ENCODE measurements at places on chromosomes 4 and X.

- no peak for DNase-seq
These were observed 13.0 kb upstream of the ARX start for GRCh38 chrX:25028726-25029125.

GRCh38 chrX:119230850-119231249 lies 5.2 kb upstream of the PGRMC1 start:
- no peak for DNase-seq

- no peak for DNase-seq
These were observed 329.4 kb upstream of the AGA start for GRCh38 chr4:177771645-177772044.

DNA sequence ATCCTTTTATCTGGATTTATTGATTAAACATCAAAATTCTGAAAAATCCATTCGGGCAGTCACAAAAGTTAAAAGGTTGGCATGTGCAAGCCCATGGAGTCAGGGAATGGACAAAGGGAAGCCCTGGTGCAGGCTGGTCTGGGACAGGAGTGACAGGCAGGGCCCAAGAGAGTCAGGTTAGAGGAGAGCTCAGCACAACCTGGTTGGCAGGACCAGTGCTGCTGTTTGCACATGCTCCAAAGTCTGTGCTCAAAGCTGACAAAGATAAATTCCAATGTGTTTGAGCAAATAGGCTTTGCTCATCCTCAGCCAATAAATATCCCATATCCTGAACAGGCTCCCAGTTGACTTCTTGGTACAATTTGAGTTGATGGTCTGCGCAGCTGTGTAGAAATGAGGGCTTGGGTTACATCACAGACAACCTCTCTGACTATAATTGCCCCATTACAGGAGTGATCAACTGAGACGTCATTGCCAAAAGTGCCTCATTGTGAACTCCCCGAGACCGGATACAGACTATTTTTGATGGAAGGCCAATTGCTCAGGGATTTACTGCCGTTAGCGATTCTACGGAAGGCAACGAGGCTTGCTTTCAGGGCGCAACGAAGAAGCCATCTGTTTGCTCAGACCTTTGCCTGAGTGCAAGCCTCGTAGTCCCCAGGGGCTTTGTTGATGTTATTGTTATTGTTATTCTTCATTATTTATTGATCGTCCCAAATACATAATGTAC lies 1008.1 kb upstream of the TENM3 start:
- no peak for DNase-seq

- no peak for DNase-seq
These were observed 9.0 kb upstream of the TSPYL2 start for GRCh38 chrX:53073115-53073586.

GRCh38 chr4:76753814-76754213 lies 144.1 kb downstream of the SOWAHB start:
- DNase-seq = no peak

DNA sequence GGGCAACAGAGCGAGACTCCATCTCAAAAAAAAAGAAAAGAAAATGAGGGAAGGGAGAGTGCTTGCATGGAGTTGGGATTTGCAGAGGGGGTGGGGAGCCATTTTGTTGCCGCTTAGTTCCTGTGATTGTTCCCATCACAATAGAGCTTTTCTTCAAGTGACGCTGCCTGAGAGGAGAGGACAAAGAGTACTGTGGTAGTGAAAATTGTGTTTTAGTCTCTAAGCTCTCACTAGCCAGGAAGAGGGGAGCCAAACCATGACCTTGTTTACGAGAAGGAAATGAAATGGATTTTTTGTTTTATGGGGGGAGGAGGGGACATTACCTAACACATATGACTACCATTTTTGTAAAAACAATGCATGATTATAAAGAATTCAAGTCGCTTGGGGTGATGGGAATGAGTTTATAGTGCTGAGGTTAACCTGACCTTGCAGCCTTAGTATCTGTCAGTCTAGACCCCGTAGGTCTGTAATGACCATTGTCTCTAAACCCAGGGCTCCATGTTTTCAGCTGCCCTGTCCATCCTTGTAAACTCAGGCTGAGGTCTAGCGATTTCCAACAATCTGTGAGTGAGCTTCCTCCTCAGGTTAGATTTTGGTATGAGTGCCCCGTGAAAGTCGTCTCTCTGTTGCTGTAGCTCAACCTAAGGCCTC lies 18.8 kb downstream of the SRD5A3 start:
- no peak for DNase-seq

GRCh38 chr4:132910229-132910748 lies 238.8 kb upstream of the PCDH10 start:
- no peak for DNase-seq

- DNase-seq = no peak
These were observed 22.9 kb upstream of the FAT1 start for GRCh38 chr4:186746581-186746980.

DNA sequence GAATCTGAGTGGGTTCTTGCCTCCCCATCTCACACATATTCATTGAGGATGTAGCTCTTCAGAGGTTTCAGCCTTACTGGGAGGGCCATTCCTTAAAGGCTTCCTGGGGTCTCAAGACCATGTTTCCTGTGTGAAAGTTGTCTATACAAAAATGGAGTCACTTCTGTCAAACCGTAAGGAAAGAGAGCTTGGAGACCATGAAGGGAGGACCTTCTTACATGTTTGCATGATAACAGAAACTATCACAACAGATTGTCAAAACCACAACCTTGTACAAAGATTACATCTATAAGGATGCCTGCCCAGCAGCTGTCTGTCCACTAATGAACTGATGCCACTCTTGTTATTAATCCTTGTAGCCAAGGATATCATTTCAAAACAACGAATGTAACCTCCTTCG lies 139.3 kb downstream of the PDE5A start:
- DNase-seq = no peak

DNA sequence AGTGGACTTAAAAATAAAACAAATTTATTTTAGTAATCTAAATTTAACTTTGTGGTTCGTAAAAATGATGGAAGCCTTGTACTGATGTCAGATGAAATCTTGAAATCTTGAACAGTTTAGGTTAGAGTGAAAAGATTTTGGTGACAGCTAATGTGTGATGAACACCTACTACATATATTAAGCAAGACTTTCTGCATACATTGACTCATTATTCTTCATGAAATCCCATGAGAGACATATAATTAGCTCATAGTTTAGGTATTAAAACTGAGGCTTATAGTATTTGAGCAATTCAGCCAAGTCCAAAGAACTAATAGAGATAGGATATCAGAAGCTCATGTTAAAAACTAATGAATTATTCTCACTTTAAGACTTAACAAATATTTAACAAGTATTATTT lies 66.9 kb upstream of the PCDH7 start:
- no peak for DNase-seq

DNA sequence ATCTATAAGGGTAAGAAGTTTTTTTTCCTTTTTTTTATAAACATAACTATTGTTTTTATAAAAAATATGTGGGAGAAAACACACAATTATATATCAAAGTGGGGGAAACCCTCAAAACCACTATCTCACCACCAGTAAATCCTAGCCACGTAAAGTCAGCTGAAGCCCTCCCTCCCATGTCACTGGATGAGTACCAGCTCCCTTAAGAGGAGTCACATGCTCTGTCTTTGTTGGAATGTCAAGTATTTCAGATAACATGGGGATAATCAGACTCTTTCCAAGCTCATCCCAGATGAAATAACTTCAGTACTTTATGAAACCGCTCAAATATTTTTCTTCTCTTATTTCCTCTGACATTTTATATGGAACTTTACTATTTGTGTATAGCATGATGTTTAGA lies 2.4 kb downstream of the MYOZ2 start:
- no peak for DNase-seq

- DNase-seq = no peak
These were observed 2024.1 kb upstream of the TENM3 start for GRCh38 chr4:180219080-180219479.

GRCh38 chr4:22233230-22233629 lies 282.6 kb downstream of the ADGRA3 start:
- DNase-seq = no peak

GRCh38 chrX:47814851-47815250 lies 21.9 kb upstream of the ZNF81 start:
- no peak for DNase-seq

GRCh38 chrX:97290199-97290598 lies 406.5 kb downstream of the RPA4 start:
- no peak for DNase-seq

DNA sequence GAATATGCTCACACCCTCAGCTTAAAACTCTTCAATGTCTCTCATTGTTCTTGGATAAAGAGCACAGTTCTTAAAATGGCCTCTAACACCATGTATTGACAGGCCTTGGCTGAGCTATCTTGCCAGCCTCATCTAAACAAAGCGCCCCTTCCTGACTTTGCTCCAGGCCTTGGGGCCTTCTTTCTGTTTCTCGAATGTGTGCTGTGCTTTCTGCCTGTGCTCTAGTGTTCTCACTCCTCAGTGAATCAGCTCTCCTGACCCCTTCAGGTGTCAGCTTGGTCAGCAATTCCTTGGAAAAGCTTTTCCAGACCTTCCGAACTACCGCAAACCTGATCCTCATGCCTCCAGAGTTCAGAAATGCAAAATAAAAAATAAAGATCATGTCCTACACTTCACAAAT lies 346.3 kb upstream of the FSTL5 start:
- DNase-seq = no peak

- no peak for DNase-seq
These were observed 81.9 kb upstream of the HPGD start for GRCh38 chr4:174604198-174604597.

- no peak for DNase-seq
These were observed 44.9 kb downstream of the MMRN1 start for GRCh38 chr4:89939546-89939945.

DNA sequence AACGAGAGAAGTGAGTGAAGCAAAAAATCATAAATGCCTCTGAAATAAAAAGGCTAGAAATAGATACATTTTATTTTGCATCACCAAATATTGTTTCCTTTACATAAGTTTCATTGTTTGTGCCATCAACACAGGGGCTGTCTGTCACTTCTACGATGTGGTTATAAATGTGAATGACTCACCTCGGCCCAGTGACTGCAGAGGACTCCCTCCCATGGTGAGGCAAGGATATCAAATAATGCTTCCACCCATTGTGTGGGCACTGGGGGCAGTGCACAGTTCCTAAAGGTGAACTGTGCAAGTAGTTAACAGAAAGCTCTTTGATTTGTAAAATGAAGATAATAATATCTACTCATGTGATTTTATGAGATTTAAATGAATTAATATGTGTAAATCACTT lies 230.3 kb upstream of the NEIL3 start:
- no peak for DNase-seq

GRCh38 chr4:109914322-109914721 lies 1.6 kb downstream of the EGF start:
- no peak for DNase-seq

DNA sequence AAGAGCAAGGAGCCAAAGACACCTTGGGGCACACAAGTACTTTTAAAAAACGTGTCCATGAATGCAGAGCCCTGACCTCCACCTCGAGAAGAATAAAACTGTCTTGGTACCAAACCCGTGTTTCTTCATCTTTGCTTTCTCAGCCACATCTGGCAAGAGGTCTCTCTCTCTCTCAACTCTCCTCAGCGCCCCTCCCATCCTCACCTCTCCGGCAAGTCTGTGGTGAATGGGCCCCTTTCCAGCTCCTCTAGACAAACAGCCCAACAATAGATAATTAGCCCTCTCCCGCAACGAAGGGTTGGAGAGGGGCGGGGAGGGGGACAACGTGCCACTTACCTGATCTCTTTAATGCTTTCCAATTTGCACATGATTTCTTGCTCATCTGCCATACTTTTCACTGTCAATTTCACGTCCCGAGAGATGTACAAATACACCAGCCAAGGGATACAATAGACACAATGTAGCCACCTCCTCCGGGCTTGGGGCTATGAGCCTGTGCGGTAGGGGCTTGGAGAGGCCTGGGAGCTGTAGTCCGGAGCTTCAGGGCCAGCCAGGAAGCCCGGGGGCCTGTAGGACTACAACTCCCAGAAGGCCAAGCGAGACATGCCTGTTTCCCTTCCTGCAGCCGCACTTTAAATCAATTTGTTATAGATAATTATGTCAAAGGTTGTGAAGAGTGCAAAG lies at the start of gene ZC4H2:
ZC4H2 (minus strand) TSS at position 462 of the 684 bp plus-strand sequence; CDS start at position 389, 73 bp downstream.
- DNase-seq = peak; percentile 32

DNA sequence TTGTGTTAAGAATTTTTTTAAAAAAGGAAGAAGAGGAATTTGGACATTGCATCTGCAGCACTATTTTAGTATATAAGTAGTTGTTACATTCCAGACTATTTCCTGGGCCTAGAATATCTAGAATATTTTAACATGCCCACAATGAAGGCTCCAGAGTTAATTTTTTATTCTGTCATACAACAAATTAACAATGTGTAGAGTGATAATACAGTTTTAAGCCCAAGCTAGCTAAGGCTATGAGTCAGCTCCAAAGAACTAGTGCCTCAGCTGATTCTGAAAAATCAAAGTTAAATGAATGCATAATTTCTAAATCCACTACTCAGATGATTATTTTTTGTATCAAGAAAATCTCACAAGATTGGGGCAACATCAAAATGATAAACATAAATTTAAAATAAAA lies 231.4 kb downstream of the PRDM5 start:
- DNase-seq = no peak

GRCh38 chr4:30434656-30435055 lies 285.5 kb upstream of the PCDH7 start:
- no peak for DNase-seq

DNA sequence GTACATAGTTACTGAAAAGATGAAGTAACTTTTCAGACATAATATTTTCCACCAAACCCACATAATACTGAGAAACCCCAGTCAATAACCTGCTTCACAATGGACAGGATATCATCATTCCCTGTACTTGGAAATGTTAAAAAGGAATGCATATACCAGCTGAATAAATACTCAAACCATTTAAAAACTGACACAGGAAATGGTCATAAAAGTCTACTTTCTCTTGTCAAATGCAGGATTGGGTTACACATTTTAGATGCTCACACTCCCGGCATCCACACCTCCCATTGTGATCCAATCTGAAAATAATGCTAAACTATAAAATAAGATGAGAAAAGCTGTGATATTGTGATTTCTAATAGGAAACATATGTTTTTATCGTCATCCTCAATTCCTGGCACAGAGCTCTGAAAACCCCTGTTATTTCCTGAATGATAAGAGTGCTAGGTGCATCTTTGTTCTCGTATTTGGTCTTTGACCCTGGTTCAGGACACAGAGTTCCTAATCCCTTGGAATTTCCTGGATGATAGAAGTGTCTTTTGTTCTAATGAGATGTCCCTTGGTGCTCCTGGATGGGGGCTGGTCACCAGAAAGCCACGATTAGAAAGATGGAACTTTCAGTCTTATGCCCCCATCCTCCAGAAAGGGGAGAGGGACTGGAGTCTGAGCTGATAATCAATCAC lies 821.3 kb downstream of the TRIML1 start:
- DNase-seq = no peak

DNA sequence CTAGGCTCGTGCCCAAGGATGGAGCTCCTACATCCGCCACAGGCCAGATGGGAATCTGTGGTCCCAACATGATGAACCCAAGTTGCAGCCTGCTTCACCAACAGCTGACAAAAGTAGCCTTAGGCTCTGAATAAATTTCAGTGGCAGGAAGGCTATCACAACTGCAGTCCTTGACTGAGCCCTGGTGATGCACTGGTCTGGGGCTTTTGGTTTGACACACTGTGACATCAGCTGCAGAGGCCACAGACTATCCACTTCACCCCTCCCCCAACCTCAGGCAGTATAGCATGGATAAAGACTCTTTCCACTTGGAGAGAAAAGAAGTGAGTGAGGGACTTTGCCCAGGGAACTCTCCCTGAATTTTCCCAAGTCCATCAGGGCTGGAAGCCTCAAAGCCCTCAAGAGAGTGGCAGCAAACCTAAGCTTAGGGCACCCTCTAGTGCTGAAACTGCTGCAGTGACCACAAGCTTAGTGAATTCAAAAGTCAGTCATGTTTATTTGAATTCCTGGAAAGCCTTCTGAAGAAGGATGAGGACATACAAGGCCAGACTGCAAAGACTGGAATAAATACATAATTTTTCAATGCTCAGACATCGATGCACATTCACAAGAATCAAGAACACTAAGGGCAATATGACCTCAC lies 135.0 kb upstream of the TENT5D start:
- no peak for DNase-seq

Data from activated gamma-delta T cell treated with anti-CD3 and anti-CD28 coated beads, Interleukin-2, amount 50 U/mL, for 16 hours (primary cell).